Neural crest cell (in vitro differentiated cells): ENCODE measurements at places on chromosomes 11 and 22. TPM values are rescaled to one million over a fixed set of nuclear protein-coding genes. Genes with fewer than 3 reads are reported as not detected.

C22orf42 gene
- not detected in 2 replicates for total RNA-seq

TEX54 gene
- total RNA-seq = not detected in 2 replicates

ALDH3B2 gene
- total RNA-seq = not detected in 2 replicates

SLC22A25 gene
- total RNA-seq = not detected in 2 replicates

TRPC6 gene
- not detected in 2 replicates for total RNA-seq

SULT4A1 gene
- total RNA-seq = 6.3 and 7.3 TPM in 2 replicates

POLD3 gene
- total RNA-seq = 44.4 and 46.3 TPM in 2 replicates

RBFOX2 gene
- total RNA-seq = 126 and 136 TPM in 2 replicates

DNA sequence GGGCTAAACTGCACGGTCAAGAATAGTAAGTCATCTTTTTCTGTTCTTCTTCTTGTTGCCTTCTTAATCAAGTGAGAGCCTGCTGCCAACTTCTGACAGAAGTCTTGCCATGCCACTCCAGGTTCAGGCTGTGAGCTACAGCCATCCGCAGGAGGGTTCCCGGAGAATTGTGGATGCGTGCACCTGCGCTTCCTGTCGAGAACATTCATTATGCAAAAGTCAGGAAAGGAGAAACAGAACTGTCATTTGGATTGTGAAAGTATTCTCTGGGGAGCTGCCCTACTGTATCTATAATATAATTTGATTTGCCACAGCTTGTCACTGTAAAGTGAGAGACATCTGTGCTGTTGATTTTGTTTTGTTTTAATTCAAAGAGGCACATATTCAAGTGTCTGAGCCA is 12.3 kb downstream of the IL17RA start:
- no peak overlapping the region for H3K4me3 ChIP-seq
- no peaks in the 10 kb centered on the region for H3K36me3 ChIP-seq
- no peaks in the 10 kb centered on the region for H3K4me1 ChIP-seq
- DNase-seq = no peak

GRCh38 chr11:13338019-13338426 is 60.4 kb downstream of the BMAL1 start:
- H3K4me1 ChIP-seq = peaks cover 22% of the 10 kb centered on the region
- H3K36me3 ChIP-seq = no peaks in the 10 kb centered on the region
- no peak for DNase-seq
- no peak overlapping the region for H3K4me3 ChIP-seq
- H3K27ac ChIP-seq = no peak overlapping the region
- H3K27me3 ChIP-seq = no peaks in the 10 kb centered on the region

DNA sequence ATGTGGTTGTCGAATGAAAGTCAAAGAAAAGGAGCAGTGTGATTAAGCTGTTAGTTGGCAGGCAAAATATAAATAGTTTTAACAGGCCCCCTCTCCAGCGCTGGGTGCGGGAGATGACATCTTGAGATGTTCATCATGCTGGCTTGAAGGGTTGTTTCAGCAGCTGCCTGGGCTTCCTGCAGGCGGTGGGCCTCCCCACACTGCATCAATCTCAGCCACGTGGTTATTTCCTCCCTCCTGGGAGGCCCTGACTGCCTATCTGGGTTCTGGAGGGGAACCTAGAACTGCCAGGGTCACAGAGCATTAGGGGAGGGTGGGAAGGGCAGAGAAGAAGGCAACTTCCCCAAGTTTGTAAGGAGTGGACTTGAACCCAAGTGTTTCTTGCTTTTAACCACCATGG is 173.3 kb upstream of the SYT13 start:
- no peak for DNase-seq
- no peak overlapping the region for H3K27ac ChIP-seq
- no peak overlapping the region for H3K4me3 ChIP-seq
- peaks cover 32% of the 10 kb centered on the region for H3K27me3 ChIP-seq
- no peaks in the 10 kb centered on the region for H3K36me3 ChIP-seq
- H3K4me1 ChIP-seq = no peaks in the 10 kb centered on the region

DNA sequence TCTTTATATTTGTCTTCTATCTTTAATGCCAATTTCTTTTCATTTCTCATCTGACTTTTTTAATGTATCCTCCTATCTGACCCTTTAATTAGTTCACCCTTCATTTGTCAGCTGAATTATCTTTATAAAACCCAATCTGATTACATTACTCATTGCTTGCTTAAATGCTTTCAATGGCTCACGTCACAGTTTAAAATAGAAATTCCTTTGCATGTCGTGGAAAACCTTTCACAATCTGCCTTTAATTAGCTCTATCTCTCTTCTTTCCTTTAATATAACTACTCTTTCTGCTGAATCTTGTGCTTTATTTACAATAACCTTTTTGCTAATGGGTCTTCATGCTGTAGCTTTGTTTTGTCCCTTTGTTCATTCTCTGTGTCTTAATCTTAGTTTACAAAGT is 125.7 kb downstream of the DYNC2H1 start:
- no peak for DNase-seq
- H3K4me1 ChIP-seq = no peaks in the 10 kb centered on the region
- H3K27me3 ChIP-seq = no peaks in the 10 kb centered on the region

DNA sequence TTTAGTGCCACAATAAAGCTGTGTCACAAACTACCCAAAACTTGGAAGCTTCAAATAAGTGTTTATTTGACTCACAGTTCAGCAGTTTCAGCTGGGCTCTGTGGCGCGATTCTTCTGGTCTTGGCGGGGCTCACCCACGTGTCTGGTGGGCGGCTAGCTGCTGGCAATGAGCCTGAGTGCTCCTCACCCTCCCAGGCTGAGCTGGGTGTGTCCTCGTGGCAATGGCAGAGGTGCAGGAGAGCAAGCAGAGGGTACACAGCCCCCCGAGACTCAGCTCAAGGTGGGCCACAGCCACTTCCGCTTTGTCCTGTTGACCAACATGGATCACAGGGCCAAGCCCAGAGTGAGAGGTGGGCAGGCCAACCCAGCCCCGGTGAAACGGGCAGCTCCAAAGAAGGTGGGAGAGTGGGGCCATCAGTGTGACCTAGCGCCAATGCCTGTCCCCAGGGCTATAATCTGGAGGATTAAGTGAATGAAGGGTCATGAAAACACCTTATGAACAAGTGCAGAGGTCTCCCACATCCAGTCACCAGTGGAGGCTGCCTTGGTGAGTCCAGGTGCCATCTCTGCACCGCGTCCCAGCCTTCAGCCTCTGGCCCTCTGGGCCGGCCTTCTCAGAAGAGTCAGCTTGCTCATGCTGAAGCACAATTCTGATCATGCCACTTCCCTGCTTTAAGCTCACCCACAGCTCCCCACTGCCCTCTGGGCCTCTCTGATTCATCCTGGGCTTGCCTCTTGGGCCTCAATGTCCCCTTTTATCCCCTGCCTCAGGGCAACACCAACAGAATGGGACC is 74.6 kb upstream of the RTL6 start:
- peaks cover 7% of the 10 kb centered on the region for H3K27me3 ChIP-seq
- H3K4me3 ChIP-seq = no peak overlapping the region
- peaks cover 7% of the 10 kb centered on the region for H3K36me3 ChIP-seq
- DNase-seq = no peak
- no peaks in the 10 kb centered on the region for H3K4me1 ChIP-seq
- H3K27ac ChIP-seq = no peak overlapping the region

DNA sequence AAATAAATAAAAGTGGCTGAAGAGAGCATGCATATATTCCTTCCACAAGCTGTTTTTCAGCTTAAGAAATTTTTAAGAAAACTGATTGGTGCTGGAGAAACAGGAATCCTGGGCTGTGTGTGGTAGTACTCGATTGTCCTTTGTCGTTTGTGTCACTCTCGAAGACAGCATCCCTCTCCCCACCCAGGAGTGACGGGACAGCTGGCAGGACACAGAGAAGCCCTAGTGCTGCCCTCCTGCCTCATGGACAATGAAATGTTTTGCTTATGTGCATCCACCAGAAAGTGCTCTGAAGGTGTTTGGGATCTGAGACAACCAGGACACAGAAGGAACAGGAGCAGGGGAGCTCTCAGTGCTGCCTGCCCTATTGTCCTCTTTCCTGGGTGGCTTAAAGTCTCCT is 12.8 kb downstream of the PLAAT4 start:
- peak overlapping the region; percentile 81 for H3K27ac ChIP-seq
- no peak overlapping the region for H3K4me3 ChIP-seq
- DNase-seq = no peak

DNA sequence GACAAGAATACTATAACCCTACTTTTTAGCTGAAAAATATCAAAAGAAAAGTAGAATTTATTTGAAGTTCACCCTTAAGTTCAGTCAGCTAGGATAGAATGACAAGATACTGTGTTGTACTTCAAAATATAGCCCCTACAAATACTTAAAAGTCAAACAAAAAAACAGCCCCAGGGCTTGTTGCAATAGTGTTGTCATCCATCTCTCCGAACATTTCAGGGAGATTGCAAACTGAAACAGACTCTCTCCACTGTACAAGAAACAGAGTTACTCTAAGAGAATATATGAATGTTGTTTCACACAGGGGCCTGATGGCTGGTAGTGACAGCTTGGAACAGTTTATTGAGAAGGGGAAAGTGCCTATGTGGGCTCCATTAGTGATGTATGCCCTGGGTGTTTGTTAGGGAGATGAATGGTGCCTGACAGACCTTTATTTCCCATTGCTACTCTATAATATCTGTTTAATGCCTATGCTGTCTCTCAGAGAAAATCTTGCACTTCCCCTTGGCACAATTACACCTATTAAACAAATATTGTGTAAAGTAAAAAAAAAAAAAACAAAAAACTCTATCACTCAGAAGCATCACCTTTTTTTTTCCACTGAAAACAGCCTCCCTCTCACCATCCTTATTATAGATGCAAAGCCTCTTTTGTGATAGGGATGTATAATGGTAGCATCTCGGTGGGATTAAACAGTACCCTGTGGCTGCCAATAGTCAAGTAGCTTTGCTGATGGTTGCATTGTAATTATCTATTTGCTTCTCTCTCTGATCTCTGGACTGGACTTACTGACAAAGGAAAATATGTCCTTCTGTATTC is 506.3 kb upstream of the LUZP2 start:
- H3K4me3 ChIP-seq = no peak overlapping the region
- H3K27ac ChIP-seq = peak overlapping the region; percentile 83
- no peaks in the 10 kb centered on the region for H3K36me3 ChIP-seq
- H3K4me1 ChIP-seq = peaks cover 8% of the 10 kb centered on the region

- H3K4me3 ChIP-seq = no peak overlapping the region
- H3K27me3 ChIP-seq = peaks cover 96% of the 10 kb centered on the region
- no peaks in the 10 kb centered on the region for H3K4me1 ChIP-seq
- no peak overlapping the region for H3K27ac ChIP-seq
- DNase-seq = no peak
Observed at GRCh38 chr22:22092974-22093373, 110.4 kb upstream of the TOP3B start.

- H3K27ac ChIP-seq = no peak overlapping the region
- no peak overlapping the region for H3K4me3 ChIP-seq
Observed at GRCh38 chr11:73384872-73385689, 8.9 kb downstream of the RELT start.

GRCh38 chr11:99973993-99974392 is 713.1 kb upstream of the ARHGAP42 start:
- H3K36me3 ChIP-seq = no peaks in the 10 kb centered on the region
- no peak for DNase-seq
- H3K27me3 ChIP-seq = no peaks in the 10 kb centered on the region
- H3K4me1 ChIP-seq = no peaks in the 10 kb centered on the region
- no peak overlapping the region for H3K4me3 ChIP-seq
- H3K27ac ChIP-seq = no peak overlapping the region

DNA sequence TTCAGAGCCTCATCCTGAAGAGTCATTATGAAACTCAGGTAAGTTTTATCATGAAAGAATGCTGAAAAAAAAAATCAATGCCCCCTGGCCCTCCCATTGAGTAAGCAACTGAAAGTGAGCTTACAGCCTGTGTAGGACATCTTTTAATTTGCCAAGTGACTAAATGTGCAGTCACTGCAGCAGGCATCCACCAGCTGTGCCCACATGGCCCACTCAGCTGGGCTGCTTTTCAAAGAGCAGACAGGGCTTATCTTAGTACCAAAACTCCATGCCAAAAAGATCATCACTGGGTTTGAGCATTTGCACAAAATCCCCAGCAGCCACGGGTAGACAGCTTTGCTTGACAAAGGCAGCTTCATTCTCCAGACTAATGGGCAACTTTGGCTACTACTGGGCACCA is 709.7 kb downstream of the NTM start:
- H3K27ac ChIP-seq = no peak overlapping the region
- no peaks in the 10 kb centered on the region for H3K27me3 ChIP-seq
- peaks cover 7% of the 10 kb centered on the region for H3K36me3 ChIP-seq
- DNase-seq = no peak
- H3K4me1 ChIP-seq = peaks cover 5% of the 10 kb centered on the region

GRCh38 chr22:26998129-26998528 is 340.7 kb downstream of the MIAT start:
- DNase-seq = no peak
- no peaks in the 10 kb centered on the region for H3K36me3 ChIP-seq
- H3K4me1 ChIP-seq = peaks cover 10% of the 10 kb centered on the region
- H3K27me3 ChIP-seq = peaks cover 12% of the 10 kb centered on the region
- no peak overlapping the region for H3K4me3 ChIP-seq

DNA sequence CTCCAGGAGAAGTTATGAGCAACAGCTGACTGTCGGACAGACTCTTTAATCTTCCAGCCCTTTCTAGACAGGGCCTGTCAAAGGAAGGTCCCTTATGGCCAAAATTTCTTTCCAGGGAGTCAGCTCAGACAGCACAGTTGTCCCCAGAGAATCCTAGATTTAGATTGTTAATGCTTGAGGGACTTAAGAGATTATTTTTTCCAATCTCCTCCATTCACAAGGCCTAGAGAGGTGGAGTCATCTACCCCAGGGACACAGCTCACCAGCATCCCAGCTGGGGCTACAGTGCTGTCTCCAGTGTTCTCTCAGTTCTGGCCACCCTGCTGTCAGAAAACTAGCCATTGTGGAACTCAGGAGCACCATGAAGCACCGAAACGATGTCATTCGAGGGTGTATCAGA is 7.8 kb downstream of the DSCAML1 start:
- peaks cover 70% of the 10 kb centered on the region for H3K27me3 ChIP-seq
- DNase-seq = no peak
- no peak overlapping the region for H3K27ac ChIP-seq

DNA sequence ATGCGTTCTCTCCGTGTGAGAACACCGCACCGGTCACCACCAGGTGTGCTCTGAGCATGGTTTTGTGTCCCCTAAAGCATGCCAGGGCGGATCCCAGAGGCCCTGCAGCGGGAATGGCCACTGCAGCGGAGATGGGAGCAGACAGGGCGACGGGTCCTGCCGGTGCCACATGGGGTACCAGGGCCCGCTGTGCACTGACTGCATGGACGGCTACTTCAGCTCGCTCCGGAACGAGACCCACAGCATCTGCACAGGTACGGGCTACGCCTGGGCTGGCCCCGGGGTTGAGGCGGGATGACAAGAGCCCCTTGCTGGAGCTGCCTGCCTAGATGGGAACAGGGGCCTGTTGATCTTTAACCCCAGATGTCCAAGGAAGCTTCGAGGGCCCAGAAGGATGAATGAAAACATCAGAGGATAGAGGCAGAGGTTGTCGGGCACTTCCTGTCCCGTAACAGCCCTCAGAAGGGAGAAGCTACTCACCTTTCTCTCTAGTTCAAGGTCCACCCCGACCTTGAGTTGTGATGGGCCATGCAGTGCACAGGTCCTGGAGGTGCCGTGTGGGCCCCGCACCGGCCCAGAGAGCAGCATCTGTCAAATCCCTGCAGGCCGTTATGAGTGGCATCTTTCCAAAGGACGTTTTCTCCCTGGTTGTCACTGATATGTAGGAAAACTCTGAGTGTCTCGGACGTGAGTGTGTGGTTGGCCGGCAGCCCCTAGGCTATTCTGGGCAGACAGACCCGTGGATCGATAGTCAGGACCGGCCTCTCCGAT is 3.3 kb downstream of the CRELD2 start:
- peaks cover 25% of the 10 kb centered on the region for H3K4me1 ChIP-seq
- no peaks in the 10 kb centered on the region for H3K27me3 ChIP-seq
- H3K4me3 ChIP-seq = peak overlapping the region; percentile 76
